ENCODE measurements at places on chromosomes 1 and 21. TPM values are rescaled to one million over a fixed set of nuclear protein-coding genes. Genes with fewer than 3 reads are reported as not detected.

The LCE6A gene
- not detected for total RNA-seq

The NDC1 gene
- total RNA-seq: 14.7 TPM

The FABP3 gene
- total RNA-seq: 38.0 TPM

- DNase-seq: no peak
- H3K4me3 ChIP-seq: no peak overlapping the region
- no peak overlapping the region for H3K27ac ChIP-seq
- H3K36me3 ChIP-seq: no peaks in the 10 kb centered on the region
- no peaks in the 10 kb centered on the region for H3K27me3 ChIP-seq
- no peaks in the 10 kb centered on the region for H3K4me1 ChIP-seq
Observed at GRCh38 chr1:232059726-232060374, 433.3 kb downstream of the DISC1 start.

GRCh38 chr1:111209622-111210021 lies 9.2 kb upstream of the DENND2D start:
- H3K4me3 ChIP-seq: no peak overlapping the region
- peaks cover 2% of the 10 kb centered on the region for H3K27me3 ChIP-seq
- no peaks in the 10 kb centered on the region for H3K4me1 ChIP-seq
- no peak overlapping the region for H3K27ac ChIP-seq
- no peak for DNase-seq

GRCh38 chr1:233865902-233866301 lies 38.6 kb upstream of the SLC35F3 start:
- H3K4me3 ChIP-seq: no peak overlapping the region
- DNase-seq: no peak
- no peak overlapping the region for H3K27ac ChIP-seq
- no peaks in the 10 kb centered on the region for H3K27me3 ChIP-seq

DNA sequence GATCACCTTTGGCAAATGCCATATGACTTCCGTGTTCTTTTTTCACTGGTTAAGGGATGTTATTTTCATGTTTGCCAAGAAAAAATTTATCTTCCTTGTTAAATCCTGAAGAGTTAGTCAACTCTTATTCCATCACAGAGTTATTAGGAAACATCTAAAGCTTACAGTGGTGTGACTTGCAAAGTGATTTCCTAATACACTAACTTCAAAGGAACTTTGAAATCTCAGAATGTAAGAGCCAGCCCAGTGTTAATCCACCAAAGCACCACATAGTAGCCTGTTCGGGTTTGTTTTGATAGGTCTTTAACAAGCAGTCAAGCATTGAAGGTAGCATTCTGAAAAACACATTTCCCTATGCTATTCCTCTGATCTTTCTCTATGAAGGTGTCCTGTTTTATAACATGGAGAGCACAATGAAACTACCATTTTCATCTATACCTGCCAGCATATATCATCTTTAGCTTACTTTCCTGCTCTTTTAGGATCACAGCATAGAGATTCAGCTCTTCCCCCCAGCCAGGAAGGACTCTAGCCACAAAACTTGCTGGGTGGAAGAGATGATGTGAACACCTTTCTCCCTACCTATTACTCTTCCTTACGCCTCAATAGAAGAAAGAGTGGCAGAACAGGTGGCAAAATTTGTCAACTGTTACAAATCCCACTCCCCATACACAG lies 82.4 kb upstream of the MAGI3 start:
- DNase-seq: no peak
- no peaks in the 10 kb centered on the region for H3K36me3 ChIP-seq
- H3K27ac ChIP-seq: no peak overlapping the region
- H3K4me1 ChIP-seq: peaks cover 6% of the 10 kb centered on the region

Measured in osteoblast (primary cell).